Mammary epithelial cell (primary cell): ENCODE measurements at places on chromosomes 2 and 18. TPM values are rescaled to one million over a fixed set of nuclear protein-coding genes. Genes with fewer than 3 reads are reported as not detected.
A peak's percentile ranks its signal among the peaks of the same experiment; 100 is the strongest.

The DSC3 gene
- 50.2 TPM for polyA plus RNA-seq

The AQP12A gene
- polyA plus RNA-seq, result not detected

The FTCDNL1 gene
- 0.29 TPM for polyA plus RNA-seq

DNA sequence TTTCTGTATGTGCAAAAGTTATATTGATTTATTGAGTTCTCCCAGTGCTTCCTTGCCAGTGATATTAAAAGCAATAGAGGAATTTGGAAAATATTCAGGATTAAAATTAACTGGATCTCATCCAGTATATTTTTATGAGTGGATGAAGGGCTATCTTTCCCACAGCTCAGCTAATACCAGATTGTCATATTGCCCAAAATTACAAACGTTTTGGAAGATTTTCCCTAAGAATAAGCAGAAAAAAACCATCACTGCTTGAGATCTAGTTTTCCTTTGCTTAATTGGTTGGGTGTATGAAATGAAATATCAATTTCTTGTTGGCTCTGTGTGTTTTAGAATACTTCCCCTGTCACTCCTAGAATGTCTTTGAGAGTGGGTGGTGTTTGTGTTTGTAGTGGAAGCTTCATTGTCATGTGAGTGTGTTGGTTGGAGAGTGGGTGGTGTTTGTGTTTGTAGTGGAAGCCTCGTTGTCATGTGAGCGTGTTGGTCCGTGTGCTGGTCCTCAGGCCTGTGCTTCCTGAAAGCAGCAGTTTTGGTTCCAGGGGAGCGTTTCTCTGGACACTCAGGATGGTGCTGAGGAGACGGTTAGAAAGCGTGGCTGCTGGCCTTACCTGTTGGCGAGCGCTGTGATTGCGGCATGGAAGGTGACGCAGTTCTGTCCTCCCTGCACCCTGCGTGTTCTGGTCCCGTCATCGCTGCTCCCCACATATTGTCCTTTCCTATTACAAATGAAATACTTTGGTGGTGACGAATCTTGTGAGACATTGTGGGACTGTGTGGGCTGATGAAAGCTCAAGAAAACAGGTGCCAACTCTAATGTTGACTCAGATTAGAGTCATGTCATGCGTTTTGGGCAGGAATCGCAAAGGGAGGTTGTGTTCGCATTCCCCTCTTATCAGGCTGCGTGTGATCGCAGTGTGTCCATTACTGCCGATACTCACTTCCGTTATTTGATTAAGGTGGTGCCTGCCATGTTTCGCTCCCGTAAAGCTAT is 12.4 kb downstream of the ASB1 start:
- DNase-seq, result peak; percentile 100

DNA sequence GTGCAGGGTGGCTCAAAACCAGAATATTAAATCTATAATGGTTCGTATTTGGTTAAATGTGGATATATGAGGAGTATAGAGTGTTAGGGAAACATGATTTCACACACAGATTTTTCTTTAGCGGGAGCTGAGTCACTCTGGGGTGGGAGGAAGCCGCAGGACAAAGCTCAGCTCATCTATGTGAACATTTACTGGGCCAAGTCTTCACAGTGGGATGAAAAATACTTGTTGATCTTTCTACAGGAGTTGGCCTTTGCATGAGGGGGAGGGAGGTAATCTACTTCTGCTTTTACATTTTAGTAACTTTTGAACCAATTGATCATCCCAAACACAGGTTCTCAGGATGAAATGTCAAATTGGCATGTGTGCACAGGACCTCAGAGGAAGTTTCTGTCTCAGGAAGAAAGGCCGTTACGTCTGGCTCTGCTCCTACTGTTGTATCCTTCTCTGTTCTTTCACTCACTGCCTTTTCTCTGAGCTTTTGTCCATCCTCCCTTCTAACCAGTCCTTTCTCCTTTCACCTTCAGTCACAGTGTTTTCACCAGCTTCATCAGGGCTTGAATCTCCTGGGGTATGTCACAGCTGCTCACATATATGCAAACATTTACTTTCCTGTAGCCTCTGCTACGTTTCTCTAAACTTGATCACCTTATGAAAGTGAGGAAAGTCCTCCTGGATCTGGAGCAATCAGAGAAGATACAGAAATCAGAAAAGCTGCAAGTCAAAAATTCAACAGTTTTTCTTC is 943.3 kb upstream of the FANCL start:
- DNase-seq, result no peak

DNA sequence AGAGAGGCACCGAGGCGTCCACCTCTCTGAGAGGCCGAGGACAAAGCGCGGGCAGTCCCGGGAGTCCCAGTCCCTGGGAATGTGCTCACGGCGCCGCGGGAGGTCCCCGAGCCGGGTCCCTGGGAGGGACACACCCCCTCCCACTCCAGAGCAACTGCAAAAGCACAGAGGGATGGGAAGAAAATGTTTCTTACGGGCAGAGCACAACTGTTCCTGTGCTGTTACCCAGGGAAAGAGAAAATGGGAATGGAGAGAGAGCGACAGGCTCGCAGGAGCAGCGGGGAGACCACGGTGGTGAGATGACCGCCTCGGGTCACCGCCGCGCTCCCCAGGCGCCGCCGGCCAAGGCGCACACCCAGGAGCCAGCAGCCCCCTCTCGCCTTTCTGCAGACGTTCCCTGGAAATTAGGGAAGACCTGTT is 1.2 kb upstream of the BCL11A start:
- no peak for DNase-seq

DNA sequence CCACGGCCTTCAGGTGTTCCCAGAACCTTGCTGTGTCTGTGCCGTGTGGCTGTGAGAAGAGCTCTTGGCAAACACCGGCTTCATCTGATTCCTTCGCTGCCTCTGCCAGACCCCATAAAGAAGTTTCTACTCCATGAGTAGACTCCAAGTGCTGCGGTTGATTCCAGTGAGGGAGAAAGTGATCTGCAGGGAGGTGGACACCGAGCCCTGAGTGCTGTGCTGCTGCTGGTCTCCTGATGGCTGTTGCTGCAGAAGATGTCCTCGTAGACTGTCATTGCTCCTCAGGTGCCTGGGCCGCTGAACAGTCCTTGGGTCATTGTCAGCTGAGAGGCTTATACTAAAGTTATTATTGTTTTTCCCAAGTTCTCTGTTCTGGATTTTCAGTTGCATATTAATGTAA is 19.6 kb downstream of the ASB1 start:
- no peak for DNase-seq
